NCI-H524 treated with DMSO at 0.1 percent for 48 hours (cell line): ENCODE measurements at places on chromosomes 4 and X.
A peak's percentile ranks its signal among the peaks of the same experiment; 100 is the strongest.

- no peak for DNase-seq
These were observed 207.0 kb upstream of the FAM9B start for GRCh38 chrX:9240956-9241355.

- DNase-seq, result peak; percentile 37
These were observed 71.0 kb downstream of the AFF1 start for GRCh38 chr4:87005690-87006425.

GRCh38 chrX:120140293-120140981 lies 18.0 kb upstream of the RHOXF2 start:
- no peak for DNase-seq

GRCh38 chr4:83009529-83009928 lies 1.1 kb downstream of the LIN54 start:
- no peak for DNase-seq

GRCh38 chr4:74537459-74537858 lies 92.5 kb downstream of the AREG start:
- DNase-seq, result no peak

DNA sequence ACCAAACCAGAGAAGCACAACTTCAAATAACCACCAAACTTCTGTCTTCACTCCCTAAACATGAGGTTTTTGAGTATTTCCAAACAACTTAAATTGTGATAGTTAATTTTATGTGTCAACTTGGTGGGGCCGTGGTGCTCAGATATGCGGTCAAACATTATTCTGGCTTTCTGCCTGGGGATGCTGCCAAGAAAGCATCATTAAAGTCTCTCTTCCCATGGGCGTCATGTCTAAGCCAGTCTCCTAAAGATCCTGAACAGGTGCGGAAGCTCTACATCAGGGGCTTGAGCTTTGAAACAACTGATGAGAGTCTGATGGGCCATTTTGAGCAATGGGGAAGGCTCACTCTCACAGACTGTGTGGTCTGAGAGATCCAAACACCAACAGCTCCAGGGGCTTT lies 24.1 kb upstream of the SOD3 start:
- no peak for DNase-seq

DNA sequence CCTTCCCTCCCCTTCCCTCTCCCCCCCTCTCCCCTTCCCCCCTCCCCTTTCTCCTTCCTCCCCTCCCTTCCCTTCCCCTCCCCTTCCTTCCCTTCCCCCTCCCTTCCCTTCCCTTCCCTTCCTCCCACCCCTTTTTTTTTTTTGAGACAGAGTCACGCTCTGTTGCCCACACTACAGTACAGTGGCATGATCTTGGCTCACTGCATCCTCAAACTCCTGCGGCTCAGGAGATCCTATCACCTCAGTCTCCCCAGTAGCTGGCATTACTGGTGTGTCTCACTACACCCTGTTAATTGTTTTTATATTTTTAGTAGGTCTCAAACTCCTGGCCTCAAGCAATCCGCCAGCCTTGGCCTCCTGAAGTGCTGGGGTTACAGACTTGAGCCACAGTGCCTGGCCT lies 66.6 kb downstream of the TBC1D9 start:
- DNase-seq, result no peak

GRCh38 chrX:15858051-15858450 lies 3.4 kb upstream of the AP1S2 start:
- no peak for DNase-seq

DNA sequence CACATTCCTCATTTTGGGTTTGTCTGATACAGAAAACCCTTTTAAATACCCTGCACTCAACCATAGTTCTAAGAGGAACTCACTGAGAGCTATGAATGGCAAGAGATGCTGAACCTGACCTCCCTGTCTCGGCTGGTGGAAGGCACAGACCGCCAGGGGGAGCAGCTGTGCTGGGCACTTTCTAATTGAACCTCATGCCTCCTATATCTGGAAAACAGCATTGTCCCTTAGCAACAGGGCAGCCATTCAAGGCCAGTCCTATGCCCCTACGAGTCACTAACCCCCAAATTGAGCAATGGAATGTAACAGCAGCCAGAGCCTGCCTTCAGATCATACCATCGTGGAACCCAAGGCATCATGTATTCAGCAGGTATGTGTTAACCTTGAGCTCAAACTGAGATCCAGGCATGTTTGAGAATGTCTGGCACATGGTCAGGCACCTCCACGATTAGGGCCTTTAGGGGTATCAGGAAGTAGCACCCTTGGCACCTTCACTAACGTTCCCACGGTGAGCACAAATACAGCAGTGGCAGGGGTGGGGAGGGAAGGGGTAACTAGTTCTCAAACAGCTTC lies 5.1 kb downstream of the USP27X start:
- DNase-seq, result peak; percentile 27

- no peak for DNase-seq
These were observed 944 bp downstream of the SNX25 start for GRCh38 chr4:185210102-185210981.

GRCh38 chr4:66604192-66604591 lies 933.9 kb upstream of the EPHA5 start:
- DNase-seq, result no peak

DNA sequence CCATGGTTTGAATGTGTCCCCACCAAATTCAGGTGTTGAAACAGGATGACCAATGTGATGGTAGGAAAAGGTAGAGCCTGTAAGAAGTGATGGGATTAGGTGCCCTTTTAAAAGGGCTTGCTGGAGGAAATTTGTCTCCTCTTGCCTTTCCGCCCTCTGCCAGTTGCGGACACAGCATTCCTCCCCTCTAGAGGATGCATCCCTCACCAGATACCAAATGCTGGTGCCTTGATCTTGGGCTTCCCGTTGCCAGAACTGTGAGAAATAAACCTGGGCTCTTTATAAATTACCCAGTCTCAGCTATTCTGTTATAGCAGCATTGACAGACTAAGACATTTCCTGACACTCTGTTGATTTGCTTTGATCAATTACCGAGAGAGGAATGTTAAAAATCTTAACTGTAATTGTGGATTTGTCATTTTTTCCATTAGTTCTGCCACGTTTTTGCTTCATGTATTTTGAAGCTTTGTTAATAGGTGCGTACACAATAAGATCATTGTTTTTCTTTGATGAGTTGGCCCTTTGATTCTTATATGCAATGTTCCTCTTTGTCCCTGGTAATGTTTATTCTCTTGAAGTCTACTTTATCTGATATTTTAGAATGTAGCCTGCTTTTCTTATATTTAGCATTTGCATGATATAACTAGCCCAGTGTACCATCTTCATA lies 13.3 kb downstream of the NFKB1 start:
- no peak for DNase-seq

DNA sequence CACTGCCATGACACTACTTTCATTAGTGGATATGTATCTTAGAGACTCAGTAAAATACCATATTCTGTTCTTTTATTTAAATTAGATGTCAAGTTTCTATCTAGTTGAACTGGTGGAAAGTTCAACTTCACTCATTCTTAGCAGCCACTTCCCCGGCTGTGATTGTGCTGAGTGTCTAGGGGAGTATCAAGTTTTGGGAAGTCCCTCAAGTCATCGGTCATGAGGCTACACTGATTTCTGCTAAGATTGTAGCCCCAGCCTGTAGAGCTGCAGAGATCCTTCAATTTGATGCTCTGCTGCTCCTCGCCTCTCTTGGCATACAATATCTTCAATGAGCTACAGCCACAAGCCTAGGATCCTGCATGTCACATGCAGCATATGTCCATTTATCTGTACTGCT lies 53.9 kb downstream of the DMP1 start:
- DNase-seq, result no peak

DNA sequence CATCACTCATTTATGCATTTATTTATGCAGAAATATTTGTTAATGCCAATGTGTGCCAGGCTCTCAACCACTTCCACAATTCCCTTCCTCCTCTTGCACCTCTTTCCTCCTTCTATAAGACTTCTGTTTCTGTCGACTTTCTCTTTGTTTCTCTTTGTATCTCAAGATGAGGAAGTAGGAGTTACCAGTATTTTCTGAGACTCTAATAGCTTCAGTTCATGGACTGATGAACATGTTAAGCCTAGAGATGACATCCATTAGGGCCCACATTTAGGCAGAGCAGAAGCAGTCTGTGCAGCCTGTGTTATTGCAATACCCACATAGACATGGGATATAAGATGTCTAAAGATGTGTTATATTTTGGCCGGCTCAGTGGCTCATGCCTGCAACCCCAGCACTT lies 241.8 kb upstream of the SMIM31 start:
- no peak for DNase-seq

DNA sequence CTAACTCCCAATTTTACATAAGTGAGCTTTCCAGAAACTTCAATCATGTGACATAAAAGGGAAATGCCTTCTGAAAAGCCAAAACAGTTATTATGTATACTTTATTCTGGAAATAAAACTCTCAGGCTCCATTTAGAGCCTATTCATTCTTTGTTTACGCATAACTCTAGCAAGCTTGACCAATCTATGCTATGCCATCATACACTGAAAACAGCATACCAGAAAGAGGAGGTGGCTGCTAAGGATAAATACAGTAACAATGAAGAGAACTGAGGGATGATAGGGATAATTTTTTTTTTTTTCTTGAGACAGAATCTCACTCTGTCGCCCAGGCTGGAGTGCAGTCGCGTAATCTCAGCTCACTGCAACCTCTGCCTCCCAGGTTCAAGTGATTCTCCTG lies 24.4 kb downstream of the CDKL2 start:
- DNase-seq, result no peak

DNA sequence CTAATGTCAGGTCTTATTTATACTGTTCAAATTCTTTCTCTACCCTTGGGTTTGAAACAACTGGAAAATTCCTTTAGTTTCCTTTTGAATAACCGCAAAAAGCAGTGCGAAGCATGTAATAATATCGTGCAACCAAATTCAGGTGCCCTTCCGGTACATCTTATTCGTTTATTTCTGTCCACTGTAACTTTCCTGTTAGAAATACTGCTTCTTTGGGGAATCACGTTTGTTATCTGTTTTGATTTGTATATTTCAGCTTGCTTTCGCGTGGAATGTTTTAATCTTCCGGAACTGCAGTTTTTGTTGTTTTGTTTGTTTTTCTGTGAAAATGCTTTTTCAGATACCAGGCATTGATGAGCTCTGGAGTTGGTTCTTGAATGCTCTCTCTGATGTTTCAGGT lies 85.7 kb upstream of the HPRT1 start:
- no peak for DNase-seq

- no peak for DNase-seq
These were observed 219.8 kb downstream of the TLL1 start for GRCh38 chr4:166092797-166093290.

- DNase-seq, result no peak
These were observed 84.0 kb downstream of the NHSL2 start for GRCh38 chrX:71994601-71995000.
